ENCODE measurements at places on chromosomes 5 and 9. TPM values are rescaled to one million over a fixed set of nuclear protein-coding genes. Genes with fewer than 3 reads are reported as not detected.

Gene TMEM215
- 0.03 TPM for total RNA-seq

Gene SMARCA2
- 25.1 TPM for total RNA-seq

Gene MRPL22
- 66.1 TPM for total RNA-seq

Gene PROP1
- total RNA-seq = not detected

Gene IFNK
- not detected for total RNA-seq

Gene C1QTNF2
- total RNA-seq = 0.16 TPM

Gene PCDHAC2
- total RNA-seq = 4.4 TPM

Gene IL3
- not detected for total RNA-seq

Gene PCDHB14
- 0.07 TPM for total RNA-seq

Gene MLANA
- not detected for total RNA-seq
